ENCODE measurements at places on chromosomes 12 and 14.

DNA sequence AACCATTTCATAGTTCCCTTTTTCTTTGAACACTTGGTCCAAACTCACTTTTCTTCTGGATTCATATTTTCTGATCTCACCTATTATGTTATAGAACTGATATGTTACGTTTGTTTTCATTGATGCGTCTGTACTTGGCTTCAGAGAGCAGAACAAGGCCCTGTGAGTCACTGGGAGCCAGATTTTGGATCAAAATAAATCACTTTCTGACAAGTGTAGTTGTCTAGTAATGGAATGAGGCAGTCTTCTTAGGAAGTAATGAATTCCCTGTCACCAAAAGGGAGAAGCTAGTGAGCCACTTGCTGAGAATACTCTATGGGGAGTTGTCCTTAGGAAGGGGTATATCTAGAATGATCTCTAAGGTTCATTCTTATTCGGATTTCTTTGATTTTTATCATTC, 10.2 kb downstream of the BICD1 start:
- no peak for DNase-seq

DNA sequence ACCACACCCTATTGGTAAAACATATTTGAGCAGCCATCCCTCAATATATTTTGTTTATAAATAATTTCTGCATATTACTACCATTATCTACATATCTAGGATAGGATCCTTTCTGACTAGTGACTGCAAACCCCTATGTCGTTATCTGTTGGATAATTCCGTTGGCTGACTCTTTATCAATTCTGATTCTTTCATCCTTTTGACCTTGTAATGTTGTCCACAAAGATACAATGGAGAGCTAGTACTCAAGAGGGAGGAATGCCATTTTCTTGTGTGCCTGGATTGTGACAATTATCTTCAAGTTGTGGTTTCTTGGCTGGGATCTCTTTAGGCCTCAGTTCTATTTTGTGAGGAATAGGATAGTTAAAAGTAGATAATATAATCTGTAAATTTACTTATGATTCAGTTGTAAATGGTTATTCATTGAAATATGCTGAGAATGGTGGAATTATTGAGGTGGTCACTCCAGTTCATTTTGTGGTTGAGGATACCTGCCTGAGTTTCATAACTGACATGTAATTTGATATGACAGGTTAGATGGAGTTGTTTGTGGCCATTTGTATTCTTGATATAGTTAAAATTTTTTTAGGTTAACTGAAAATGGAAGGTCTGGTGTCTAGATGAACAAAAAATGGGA, 10.1 kb downstream of the CHST11 start:
- DNase-seq: no peak

DNA sequence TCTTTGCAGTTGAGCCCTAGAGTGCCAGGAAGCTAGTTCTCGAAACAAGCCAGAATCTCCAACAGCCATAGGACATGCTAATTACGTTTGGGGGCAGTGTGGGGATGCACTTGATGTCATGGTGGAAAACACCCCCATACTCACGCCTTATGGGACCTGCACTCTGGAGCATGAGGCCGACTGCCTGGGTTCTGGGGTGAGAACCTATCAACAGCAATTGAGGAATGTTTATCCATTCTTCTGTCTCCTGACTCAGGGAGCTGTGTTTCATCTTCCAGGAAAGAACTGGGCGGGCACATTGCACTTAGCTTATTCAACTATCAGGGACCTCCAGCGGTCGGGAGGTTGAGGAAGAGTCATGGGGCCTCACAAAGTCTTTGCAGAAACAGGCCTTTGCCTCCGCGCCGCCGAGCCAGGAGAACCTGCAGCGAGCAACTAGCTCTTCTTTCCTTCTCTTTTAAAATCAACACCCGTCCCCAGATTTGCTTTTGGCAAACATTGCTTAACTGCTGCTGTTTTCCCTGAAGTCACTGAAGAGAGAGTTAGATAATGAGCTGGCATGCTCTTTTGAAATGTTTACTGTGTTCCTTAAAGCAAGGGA, 226.1 kb upstream of the DIO3 start:
- DNase-seq: no peak

DNA sequence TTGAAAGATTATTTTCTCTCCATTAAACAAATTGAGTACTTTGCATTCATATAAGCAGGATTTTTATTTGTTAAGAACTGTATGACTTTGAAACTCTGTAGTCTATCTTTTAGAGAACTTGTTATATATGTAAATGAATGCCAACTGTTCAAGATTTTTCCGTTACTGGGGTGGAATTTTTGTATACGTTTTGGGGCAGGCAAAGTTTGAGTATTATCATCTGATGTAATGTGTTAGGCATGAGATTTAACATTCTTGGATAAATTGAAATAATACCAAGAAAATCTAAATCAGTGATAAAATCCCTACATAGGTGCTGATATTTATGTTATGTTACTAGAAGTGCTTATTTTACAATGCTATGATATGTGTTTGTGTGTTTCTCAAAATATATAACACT, 8.4 kb downstream of the CNOT2 start:
- no peak for DNase-seq

- DNase-seq: no peak
Measured at GRCh38 chr12:78157199-78157598, 326.5 kb downstream of the NAV3 start.

GRCh38 chr14:75361751-75362433, 65.9 kb upstream of the JDP2 start:
- DNase-seq: no peak

DNA sequence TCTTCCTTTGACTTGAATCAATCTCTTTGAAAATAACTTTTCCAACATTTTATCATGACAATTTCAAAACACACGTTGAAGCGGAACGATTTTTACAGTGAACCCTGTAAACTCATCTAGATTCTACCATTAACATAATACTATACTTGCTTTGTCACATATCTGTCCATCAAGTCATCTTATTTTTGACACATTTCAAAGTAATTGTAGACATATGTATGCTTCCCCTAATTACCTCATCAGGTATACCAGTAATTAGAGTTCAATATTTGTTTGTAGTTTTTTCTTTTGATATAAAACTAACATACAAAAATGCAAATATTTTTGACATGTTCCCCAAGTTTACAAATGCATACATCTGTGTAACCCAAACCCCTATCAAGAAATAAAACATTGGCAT, 140.4 kb downstream of the DACT1 start:
- no peak for DNase-seq

DNA sequence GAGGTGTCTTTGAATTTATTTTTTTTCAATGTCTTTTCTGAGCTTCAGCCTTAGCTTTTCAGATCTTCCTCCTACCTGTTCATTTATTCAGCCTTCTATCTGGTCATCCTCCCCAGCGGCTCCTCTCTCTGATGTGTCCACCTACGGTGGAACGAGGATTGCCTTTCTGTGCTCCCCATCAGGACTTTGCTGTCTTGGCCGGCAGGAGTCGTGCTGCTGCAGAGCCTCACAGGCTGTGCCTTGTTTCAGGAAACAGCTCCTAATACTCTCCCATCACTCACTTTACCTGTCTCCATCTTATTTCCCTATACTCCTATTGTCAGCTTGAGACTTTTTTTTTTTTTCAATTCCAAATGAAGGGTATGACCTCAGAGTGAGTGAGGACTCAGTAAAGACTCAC, 76.9 kb downstream of the KICS2 start:
- DNase-seq: no peak

DNA sequence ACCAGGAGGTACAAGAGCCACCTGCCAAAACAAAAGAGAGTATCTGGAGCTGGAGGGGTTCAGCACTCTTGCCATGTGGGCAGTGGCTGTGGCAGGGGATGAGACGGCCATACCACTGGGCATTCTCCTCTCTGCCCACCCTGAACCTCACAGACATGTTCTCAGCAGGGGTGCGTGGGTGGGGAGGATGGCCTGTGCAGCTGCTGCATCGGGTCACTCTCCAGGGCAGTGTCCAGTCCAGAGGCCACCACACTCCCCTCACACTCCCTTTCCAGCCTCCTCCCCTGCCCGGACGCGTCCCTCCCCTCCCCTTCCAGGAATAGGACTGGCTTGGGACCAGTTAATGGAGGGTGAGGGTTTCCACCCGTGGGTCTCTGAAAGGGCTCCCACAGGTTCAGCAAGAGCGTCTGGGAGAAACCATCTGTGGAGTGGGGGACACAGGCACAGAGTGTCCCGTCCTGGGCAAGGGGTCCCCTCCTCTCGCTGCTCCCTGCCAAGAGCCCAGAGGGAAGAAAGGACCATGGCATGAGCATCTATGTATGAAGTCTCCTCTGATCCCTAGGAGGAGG, 501 bp downstream of the C1R start:
- no peak for DNase-seq

GRCh38 chr12:127147724-127148123, 1119.2 kb upstream of the TMEM132C start:
- no peak for DNase-seq

DNA sequence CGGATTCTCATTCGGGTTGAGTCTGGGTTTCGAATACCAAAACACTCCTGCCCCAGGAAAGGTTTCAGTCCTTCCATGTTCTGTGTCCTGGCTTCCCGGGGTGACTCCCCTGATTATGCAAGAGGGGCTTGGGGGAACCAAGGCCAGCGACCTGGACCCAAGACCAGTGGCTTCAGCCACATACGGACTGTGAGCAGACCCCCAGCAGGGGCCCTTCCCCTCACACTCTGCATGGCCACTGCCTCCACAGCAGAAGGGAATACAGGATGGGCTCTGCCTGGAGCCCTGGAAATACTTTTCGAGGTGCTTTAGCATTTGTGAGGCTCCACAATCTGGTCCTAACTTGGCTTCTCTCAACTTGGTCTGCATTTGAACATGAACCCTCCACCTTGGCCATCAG, 19.1 kb downstream of the HDAC7 start:
- no peak for DNase-seq

DNA sequence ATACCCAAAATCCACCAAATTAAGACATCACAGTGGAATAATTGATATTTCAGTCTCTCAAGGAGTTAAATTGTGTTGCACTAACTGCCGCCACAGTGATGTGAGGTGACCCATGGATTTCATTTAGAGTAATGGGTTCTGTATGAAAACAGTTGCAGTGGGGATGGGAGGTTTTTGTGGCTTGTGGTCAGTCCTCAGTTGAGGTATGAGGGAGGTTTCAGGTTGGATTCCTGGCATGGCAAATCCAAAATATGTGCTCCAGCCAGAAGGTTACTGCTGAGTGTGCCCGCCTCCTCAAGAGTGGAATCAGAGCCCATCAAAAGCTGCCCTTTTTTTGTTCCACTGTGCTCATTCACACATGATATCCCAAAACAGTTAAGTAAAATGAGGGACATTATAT, 487.1 kb downstream of the EGLN3 start:
- no peak for DNase-seq

- DNase-seq: no peak
Measured at GRCh38 chr14:50065583-50065982, 50.8 kb downstream of the VCPKMT start.

GRCh38 chr12:15152868-15153267, 68.3 kb downstream of the RERG start:
- no peak for DNase-seq

DNA sequence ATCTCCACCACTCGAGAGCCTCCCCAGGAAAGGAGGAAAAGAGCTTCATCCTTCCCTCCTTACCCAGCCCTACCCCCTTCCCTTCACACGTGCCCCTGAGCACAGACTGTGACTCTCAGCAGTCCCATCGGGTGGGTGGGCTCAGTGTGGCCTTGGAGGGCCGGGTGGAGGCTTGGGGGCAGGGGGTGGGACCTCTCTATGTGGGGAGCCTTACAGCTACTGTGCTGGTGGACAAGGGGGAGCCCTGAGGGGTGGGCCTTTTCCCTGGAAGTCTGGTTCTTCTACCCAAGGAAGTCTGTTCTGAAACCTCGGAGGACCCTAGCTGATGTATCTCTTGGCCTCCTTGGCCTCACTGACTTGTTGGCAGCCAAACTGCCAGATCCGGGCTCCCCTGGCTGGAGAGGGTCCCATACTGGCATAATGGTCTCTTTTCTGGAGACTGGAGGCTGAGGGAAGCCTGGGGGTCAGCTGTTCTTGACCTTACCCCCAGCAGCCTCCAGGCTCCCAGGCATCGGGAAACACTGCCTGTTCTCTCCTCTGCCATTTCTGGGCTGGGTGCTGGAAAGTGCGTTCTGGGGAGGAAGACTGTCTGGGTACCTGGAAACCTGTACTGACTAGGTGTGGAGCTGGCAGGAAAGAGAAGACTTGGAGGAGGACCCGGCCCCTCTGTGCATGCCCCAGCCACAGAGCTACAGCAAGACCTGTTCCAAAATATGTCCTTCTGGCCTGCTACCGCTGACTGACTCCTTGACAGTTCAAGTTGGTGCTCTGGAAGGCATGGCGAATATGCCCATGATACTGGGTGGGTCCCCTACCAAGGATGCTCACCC, 7.6 kb downstream of the VASH1 start:
- DNase-seq: no peak

- no peak for DNase-seq
Measured at GRCh38 chr14:28783664-28784063, 17.1 kb downstream of the FOXG1 start.

- no peak for DNase-seq
Measured at GRCh38 chr12:31687101-31687527, 27.6 kb downstream of the ETFBKMT start.

GRCh38 chr12:26874501-26875296, 41.7 kb upstream of the ITPR2 start:
- DNase-seq: no peak

DNA sequence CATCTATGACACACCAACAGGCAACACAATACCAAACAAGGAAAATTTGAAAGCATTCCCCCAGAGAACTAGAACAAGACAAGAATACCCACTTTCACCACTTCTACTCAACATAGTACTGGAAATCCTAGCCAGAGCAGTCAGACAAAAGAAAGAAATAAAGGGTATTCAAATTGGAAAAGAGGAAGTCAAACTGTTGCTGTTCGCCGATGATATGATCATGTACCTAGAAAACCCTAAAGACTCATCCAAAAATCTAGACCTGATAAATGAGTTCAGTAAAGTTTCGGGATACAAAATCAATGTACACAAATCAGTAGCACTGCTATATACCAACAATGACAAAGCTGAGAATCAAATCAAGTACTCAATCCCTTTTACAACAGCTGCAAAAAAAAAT, 8.1 kb upstream of the ATL1 start:
- DNase-seq: no peak

DNA sequence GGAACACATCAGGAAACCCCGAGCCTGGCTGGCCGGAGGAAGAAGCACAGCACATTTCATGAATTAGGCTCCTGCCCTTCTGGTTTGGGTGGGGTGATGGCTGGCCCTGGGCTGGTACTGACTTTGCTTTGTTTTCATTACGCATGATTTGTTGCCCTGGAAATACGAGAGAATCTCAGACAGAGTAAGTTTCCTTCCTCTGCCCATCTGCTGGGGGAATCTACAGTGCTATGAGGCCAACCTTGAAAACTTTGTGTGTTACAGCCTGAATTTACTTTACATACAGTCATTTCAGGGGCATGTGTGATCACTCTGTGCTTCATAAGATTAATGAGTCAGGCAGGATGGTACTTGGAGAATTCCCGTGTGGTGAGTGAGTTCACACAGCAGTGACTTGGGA, 20.5 kb upstream of the SLC5A8 start:
- DNase-seq: no peak

DNA sequence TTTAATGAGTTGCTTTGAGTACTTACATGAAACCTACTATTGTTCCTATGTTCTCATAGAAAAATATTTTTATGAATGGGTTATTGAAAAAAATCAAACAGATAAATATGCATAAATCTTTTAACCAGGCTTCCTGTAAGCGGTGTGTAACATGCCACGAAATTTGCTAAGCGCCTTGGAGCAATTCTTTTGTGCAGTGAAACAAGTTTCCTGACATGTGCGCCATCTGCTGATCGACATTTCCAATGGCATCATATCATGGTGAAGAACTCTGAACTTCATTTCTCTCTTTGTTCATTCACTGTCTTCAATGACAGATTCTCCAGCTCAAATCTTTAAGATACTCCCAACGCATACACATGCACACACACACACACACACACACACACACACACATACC, 145.6 kb upstream of the NAV3 start:
- no peak for DNase-seq
